ENCODE measurements at places on chromosomes 2 and 18.

DNA sequence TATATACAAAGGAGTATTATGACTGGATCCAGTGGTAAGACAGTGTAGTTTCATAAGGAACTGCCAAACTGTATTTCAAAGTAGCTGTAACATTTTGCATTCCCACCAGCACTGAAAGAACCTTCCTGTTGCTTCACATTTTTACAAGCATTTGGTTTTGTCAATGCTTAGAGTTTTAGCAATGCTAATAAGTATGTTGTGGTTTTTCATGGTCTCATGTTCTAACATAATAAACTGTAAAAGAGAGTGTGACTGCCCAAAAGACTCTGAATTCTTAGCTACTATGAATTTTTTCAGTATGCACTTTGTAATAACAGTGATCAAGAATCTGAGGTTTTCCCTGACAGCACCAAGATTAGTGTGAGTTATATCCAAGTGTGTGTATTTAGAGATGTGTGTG lies 604.2 kb downstream of the XIRP2 start:
- DNase-seq: no peak

DNA sequence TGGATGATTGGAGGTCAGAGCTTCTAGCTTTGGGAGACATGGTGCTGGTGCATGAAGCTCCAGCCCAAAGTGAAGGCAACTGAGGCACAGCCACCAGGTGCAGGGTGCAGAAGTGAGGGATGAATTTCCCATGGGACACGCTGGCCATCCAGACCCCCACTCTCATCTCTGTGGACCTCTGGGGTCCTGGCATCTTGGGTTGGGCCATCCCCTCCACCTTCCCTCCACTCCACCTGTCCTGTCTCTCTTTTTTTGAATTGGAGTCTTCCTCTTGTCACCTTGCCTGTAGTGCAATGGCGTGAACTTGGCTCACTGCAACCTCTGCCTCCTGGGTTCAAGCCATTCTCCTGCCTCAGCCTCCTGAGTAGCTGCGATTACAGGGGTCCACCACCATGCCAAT lies 3.4 kb downstream of the NGEF start:
- DNase-seq: no peak

DNA sequence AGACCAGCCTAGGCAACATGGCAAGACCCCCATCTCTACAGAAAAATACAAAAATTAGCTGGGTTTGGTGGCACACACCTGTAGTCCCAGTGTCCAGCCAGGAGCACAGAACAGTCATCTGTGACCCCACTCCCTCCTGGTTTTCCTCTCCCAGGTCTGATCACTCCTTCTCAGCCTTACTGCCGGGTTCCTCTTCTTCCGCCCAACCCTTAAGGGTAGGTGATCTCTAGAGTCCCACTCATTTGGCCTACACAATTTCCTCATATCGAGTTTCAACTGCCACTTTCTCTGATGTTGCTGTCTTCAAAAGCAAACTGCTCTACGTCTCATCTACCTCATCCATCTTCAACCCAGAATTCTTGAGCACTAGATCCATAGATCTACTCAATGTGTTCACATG lies 13.4 kb upstream of the MAT2A start:
- peak; percentile 80 for DNase-seq

- peak; percentile 67 for DNase-seq
Measured at GRCh38 chr2:73987109-73987947, 2.6 kb downstream of the TET3 start.

GRCh38 chr18:60966876-60967275 lies 366.4 kb upstream of the CDH20 start:
- DNase-seq: no peak

GRCh38 chr2:4324531-4324930 lies 621.2 kb downstream of the DCDC2C start:
- DNase-seq: no peak

DNA sequence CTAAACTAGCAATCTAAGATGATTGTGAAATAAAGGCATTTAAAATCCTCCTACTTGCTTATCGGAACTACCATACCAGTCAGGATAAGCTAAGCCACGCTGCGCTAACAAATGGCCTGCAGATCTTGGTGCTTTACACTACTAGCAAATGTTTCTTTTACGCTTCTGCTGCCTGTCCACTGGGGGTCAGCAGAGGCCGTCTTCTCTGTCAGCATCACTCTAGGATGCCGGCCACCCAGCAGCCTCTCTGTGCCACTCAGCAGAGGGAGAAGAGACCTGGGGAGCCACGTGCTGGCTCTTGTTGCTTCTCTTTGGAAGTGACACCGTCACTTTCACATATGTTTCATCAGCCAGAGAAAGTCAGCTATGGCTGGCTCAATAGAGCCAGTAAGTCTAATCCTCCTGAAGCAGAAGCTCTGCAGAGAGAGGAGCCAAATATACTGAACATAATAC lies 36.6 kb downstream of the COPS8 start:
- DNase-seq: peak; percentile 64

DNA sequence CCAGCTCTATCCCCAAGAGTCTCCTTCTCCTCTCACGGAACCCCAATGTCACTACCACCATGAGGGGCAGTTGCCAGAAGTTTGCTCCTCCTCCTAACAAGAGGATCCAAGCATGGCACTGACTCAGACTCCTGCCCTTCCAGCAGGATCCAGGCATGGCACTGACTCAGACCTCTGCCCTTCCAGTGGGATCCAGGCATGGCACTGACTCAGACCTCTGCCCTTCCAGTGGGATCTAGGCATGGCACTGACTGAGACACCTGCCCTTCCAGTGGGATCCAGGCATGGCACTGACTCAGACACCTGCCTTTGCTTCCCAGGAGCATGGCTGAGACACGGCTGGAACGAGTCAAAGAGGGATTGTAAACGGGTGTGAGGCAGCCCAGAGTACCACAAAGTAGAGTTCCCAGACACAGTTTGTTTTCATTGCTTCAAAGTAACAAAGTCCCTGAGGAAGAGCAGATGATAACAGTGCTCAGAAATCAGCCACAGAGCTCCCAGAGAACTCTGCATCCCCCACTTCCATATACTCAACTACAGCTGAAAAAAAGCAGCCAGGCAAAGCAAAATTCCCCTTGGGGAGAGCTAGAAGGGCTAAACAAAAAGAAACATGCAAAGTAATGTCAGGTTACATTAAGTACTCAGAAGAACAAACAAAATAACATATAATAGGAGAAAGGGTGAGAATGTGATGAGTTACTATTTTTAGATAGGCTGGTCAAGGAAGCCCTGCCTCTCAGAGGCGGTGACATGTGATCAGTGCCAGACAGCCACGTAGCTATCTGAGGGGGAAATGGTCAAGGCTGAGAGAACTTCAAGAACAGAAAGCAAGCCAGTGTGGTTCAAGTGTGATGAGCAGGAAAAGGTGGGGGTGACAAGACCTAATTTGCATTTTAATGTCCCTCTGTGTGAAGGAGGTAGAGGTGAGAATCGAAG lies 3.0 kb downstream of the BUB1 start:
- peak; percentile 49 for DNase-seq

- peak; percentile 8 for DNase-seq
Measured at GRCh38 chr18:50338122-50338521, 36.7 kb upstream of the SKA1 start.

DNA sequence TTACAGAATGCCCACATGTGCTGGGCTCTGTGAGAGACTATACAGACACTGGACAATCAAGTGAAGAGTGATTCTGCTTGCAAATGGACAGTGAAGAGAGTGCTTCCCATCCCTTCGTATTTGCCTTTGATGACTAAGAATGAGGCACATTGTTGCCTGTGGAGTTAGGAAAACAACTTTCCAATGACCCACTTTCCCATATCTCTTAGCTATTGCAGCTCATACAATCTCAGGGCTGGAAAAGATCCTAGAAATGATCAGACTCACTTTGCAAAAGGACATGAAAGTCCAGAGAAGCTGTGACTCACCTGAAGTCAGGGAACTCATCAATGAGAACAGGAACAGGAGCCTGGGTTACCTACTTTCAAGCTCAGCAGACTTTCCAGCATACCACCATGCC lies 440.5 kb upstream of the TCF4 start:
- DNase-seq: no peak

DNA sequence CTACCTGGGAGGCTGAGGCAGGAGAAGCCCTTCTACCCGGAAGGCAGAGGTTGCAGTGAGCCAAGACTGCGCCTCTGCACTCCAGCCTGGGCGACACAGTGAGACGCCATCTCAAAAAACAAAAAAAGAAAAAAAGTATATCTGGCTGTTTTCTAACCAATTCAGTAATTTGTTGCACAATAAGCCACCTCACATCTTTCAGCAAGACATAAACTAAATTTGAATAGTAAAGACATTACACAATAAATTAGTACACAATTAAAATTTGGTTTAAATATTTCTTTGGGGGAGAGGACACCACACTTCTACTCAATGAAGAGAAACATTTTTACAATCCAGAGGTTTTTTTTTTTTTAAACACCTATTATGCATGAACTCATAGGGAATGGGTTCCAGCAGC lies 36.0 kb upstream of the MTA3 start:
- no peak for DNase-seq

- DNase-seq: peak; percentile 50
Measured at GRCh38 chr2:147844697-147845410, at the start of gene ACVR2A. Gene ACVR2A (plus strand): TSS chr2:147845029. CDS start chr2:147845153, 124 bp downstream.

DNA sequence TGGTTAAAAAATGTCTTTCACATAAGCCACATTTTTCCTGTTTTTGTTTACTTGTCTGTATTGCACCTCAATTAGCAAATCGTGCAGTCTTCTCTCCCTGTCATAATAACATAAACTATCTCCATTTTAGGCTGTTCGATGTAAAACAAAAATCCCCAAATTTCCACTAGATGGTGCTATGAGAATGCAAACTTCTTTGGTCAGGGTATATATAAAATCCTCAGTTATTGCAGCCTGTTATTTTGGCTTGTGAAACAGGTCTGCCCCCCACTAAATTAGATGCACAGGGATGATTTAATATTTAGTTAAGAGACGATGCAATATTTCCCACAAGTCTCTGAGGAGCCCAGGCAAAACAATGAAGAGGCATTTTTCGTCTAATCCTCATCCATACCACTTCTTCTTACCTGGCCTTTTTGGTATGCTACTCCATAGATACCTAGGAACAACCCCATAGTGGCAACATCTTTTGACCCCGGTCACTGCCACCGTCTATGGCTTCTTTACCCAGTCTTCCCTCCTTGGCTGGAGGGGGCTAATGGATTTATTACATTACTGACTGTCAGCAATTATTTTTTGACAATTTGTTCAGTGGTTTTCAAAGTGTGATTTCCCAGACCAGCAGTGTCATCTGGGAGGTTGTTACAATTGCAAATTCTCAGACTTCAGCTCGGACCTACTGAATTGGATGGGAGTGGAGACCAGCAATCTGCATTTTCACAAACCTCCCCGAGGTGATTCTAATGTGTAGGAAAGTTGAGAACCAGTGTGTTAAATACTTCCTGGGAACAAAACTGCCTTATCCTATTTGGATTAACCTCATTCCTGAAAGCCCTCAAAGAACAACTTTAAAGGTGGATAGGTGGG lies 117.4 kb upstream of the CWC22 start:
- DNase-seq: peak; percentile 70

GRCh38 chr2:98470851-98471255 lies 26.2 kb downstream of the INPP4A start:
- no peak for DNase-seq

DNA sequence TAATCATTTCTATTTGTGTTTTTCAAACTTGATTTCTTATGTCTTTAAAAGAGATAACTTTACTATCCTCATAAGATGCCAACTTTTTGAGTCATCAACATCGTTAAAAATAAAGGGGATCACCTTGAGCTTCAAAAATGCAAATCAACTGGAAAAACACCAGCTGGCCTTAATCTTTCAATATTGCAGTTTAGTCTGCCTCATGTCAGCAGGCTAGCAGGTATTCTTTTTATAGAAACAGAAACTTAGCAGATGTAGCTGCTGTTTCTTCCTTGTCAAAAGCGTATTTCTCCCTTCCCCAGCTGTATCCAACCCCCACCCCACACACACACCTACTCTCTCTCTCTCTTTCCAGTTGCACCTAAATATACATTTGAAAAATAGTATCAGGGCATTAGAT lies 154.1 kb upstream of the ZNF804A start:
- no peak for DNase-seq

GRCh38 chr2:43486603-43487002 lies 109.2 kb downstream of the THADA start:
- DNase-seq: no peak

GRCh38 chr2:28347596-28347995 lies 45.1 kb upstream of the FOSL2 start:
- DNase-seq: no peak

DNA sequence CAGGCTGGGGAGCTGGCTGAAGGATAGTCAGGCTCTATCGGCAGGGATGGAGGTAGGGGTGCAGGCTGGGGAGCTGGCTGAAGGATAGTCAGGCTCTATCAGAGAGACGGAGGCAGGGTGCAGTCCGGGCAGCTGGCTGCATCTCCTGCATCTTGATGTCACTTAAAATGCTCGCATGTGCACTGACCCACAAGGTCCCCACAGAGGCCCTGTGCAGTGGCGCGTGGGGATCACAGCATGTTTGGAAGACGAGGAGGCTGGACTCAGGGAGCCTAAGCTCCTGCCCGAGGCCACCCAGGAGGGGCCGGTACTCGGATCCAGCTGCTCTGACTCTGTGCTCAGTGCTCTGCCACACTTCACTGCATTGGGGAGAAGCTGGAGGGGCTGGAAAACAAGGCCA lies 189.0 kb upstream of the HDAC4 start:
- DNase-seq: no peak

- no peak for DNase-seq
Measured at GRCh38 chr2:96874198-96874831, 4.4 kb upstream of the SEMA4C start.

DNA sequence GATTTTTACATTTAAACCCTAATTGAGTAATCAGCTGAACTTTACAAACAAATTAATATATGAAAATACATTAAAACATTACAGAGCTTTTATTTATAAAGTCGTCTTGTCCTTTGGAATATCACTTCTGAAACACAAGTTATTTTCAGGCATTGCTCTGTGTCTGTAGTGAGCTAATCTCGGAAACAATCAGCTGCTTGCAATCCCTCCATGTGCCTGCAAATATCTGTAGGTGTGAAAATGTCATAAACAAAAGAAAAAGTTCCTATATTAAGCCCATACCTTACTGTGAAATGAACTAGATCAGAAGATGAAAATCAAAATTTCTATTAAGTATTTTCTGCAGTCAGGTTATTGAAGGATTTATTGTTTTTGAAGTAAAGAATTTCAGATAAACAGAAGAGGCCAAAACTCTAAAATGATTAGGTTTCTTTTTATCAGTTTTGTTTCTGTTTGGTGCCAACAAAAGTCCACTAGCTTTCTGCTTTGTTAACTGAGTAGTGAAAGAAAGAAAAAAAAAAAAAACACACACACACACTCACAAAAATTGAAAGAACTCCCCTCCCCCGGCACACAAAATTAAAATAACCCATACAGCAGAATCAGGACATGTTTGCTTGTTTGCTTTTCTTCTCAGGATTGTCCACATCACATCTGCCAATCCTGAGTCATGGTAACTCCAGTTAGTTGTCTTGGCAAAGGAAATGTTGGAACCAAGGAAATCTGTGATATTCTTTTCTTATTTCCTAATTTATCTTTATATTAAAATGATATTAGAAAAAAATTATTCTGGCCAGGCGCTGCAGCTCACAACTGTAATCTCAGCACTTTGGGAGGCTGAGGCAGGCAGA lies 627.0 kb upstream of the SLC39A10 start:
- DNase-seq: no peak

- peak; percentile 46 for DNase-seq
Measured at GRCh38 chr18:63951302-63951705, 2.2 kb downstream of the HMSD start.

All from NB4 (cell line).